ENCODE measurements at places on chromosomes 11 and 22.

- peak; percentile 63 for DNase-seq
Observed at GRCh38 chr11:72585762-72586311, 88.4 kb downstream of the PDE2A start.

- DNase-seq: no peak
Observed at GRCh38 chr11:18540207-18541009, 13.7 kb upstream of the TSG101 start.

GRCh38 chr11:41816396-41816795 is 356.9 kb upstream of the LRRC4C start:
- no peak for DNase-seq

- no peak for DNase-seq
Observed at GRCh38 chr11:96052921-96053651, 129.2 kb upstream of the MTMR2 start.

- no peak for DNase-seq
Observed at GRCh38 chr22:32569956-32570355, 95.3 kb downstream of the FBXO7 start.

DNA sequence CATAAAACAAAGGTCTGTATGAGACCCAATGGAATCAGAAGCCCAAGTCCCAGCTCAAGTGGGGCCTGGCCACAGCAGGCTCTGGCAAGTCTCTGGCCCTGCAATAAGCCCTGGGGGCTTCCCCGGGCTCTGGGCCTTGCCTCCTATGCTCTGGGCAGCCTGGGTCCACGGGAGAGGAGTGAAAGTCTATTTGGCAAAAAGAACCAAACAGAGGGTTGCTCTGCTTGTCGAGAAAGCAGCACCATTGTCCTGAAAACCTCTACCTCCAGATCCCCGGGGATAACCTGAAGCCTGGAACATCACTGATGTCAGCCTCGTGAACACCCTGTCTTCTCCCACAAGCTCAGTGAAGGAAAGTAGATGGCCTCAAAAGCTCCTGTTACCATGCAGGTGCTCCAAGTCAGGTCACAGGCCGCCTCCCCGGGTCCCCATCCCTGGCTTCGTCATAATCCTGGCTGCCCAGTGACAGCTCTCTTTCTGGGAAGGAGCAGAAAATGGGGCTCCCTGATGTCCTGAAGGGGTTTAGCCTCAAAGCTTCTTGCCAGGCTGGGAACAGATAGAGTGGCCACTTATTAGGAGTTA is 46.1 kb upstream of the ETS1 start:
- no peak for DNase-seq

- no peak for DNase-seq
Observed at GRCh38 chr11:96195671-96196070, 147.3 kb downstream of the MAML2 start.

- no peak for DNase-seq
Observed at GRCh38 chr11:35245056-35245455, 106.1 kb downstream of the CD44 start.

- no peak for DNase-seq
Observed at GRCh38 chr11:45607995-45608394, 57.4 kb downstream of the CHST1 start.

DNA sequence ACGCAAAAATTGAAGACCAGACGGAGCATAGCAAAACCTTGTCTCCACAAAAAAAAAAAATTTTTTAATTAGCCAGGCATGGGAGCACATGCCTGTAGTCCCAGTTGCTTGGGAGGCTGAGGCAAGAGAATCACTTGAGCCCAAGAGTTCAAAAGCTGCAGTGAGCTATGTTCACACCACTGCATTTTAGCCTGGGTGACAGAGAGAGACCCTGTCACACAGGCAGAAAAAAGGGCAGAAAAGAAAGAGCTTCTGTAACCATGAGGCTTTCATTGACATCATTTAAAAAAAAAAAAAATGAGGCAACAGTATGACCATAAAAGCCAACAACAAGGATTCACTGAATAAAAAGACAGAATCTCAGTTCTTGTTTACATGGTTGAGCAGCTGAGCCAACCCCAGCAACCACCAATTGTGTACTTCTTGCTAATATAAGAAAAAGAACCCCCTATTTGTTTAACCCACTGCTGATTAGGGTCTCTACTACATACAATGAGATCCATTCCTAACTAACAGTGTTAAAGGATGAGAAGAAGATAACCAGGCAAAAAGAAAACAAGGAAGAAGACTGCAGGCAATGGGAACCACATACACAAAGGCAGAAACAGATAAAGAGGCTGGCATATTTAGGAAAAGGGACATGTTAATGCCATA is 86.2 kb upstream of the SCUBE2 start:
- DNase-seq: no peak

GRCh38 chr11:120532082-120532831 is 20.7 kb downstream of the GRIK4 start:
- no peak for DNase-seq

GRCh38 chr11:7484131-7484530 is 1.2 kb upstream of the OLFML1 start:
- DNase-seq: no peak

DNA sequence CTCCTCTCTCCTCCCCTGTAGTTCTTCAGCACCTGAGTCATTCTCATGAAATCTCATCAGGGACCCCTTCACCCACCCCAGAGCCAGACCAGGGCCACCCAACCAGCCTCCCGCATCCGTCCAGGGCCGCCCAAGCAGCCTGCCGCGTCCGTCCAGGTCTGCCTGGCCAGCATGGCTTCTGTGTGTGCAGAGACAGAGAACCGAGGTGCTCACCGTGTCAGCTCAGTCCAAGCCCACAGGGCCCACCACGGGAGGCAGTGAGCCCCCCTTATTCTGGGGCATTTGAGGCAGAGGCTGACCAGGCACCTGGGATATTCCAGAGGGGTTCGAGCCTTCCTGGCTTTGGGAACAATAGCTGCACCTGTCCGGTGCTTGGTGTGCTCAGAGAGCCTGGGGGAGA is 1117.3 kb downstream of the BRD1 start:
- DNase-seq: no peak

DNA sequence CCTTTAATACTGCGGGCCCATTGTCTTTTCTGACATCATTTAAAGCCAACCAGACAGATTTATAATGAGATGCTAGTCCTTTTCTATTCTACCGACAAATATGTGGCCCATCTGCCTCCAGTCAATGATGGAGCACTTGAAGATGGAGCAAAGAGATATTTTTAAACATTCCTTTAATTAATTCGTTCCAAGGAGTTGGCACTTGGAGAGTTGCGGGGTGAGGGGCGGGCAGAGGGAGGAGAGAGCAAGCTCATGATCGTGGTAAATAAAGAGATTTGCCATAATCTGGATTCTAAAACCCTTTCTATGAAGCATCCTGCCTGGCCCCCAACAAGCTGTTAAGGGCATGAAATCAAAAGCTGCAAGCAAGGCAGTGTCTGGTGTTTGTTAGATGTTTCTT is 5.0 kb downstream of the SLC1A2 start:
- no peak for DNase-seq

- no peak for DNase-seq
Observed at GRCh38 chr22:36671404-36671803, 32.1 kb downstream of the CACNG2 start.

DNA sequence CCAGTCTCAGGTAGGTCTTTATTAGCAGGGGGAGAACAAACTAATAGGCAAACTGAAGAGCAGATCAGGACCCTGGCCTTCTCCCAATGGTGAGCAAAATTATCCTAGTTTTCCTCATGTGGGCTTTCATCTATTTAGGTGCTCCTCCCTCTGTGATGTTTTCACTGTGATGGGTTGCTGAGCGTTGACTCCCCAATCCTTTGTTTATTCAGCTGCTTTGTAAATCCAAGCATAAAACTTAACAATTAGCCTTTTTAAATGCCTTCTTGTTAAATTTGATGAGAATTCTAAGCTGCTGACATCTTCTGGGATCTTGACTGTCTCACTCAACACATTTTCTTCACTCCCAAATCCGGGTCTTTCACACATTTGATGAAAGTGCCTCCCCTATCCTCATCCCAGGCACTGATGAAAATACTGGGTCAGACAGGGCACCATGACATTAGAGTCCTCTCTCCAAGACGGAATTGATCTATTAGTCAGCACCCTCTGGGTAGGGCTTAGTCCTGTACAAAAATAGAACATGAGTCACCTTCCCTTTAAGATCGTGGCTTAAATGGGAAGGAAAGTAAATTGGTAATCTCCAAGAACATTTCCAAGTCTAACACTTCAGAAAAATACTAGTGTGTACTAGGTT is 199.3 kb upstream of the ISX start:
- DNase-seq: no peak

- no peak for DNase-seq
Observed at GRCh38 chr11:128734103-128734831, 40.4 kb downstream of the FLI1 start.

DNA sequence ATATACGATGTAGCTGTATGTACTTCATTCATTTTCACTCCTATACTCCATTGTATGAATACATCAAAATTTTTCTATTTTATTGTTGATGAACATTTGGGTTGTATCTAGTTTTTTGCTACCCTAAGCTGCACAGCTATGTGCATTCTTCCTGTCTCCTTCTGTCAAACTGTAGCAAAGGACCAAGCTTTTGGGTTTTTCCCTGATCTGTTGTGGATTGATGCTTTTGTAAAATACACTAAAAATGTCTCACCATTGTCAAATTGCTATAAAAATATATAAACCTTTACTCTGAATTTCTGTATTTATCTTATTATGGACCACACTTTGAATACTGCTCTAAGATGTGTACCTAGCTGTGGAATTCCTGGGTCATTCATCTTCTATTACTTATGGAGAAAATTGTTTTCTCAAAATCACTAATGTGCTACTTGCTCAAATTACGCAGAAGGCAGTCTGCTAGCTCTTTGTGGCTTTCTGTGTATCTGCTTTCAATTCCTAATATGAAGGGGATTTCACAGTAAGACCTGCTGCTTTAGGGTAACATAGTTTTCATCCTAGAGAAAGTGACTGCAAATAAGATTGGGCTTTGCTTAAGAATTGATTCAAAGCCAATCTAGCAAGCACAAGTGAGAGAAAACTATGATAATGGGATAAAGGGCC is 123.4 kb downstream of the CYP2R1 start:
- no peak for DNase-seq

DNA sequence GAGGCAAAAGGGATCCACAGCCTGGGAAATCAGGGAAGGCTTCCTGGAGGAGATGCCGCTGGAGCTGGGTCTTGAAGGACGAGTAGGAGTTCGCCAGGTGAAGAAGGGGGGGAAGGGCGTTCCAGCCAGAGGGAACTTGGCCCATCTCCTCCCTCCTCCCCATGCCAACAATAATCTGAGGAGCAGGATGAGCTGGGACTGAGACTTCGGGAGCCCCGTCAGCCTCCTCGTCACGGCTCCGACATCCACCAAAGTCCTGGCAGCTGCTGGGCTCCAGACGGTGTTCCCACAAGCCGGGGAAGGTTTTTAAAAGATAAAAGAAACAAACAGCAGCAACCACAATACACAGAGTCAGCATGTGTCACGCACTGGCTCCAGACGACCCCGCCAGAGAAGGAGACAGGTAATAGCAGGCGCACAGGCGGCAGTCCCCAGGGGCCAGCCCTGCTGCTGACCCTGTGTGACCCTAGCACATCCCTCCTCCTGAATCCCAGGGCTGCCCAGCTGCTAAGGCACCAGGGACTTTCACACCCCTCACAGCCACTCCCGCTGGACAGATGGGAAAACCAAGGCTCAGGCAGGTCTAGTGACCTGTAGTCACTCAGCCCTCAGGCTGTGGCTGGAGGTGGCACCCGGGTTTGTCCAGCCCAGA is 37.3 kb downstream of the NUP50 start:
- DNase-seq: no peak

- no peak for DNase-seq
Observed at GRCh38 chr22:28896611-28897010, 13.2 kb downstream of the ZNRF3 start.

DNA sequence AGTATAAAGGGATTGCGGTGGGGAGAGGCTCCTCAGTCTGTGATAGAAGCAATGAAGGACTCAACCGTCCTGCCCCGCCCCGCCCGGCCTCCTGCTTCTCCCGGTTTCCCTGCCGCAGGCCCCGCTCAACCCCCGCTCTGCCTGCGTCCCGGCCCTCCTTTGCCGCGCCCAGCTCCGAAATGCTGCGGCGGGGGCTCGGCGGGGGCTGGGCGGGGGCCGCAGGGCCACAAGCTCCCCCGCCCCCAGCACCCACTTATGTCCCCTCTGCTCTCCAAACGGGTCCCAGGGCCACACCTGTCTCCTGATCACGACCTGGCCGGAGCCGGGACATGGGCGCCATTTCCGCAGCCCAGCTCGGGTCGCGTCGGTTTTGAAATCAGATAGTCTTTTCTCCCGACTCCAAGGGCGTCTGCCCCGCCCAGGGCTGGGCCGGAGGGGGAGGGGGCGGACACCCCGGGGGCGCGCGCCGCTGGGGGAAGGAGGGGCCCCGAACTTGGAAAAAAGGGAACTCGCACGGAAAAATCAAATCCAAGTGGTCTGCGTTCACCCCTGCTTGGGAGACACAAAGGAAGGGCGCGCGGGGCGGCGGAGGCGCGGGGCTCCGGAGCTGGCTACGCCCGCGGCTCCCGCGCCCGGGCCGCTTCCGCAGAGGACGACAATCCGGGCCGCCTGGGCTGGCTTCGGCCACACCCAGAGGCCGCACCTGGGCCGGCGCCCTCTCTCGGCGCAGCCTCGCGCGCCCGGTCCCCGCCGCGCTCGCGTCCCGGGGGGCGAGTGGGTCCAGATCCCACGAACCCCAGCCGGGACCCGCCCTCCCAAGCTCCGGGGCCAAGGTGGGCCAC is 70.6 kb upstream of the EP300 start:
- peak; percentile 67 for DNase-seq

- DNase-seq: no peak
Observed at GRCh38 chr11:9726321-9727022, 62.6 kb downstream of the SWAP70 start.

GRCh38 chr11:112320668-112321067 is 60.0 kb upstream of the PLET1 start:
- DNase-seq: no peak

- no peak for DNase-seq
Observed at GRCh38 chr22:48719978-48720661, 1107.6 kb downstream of the BRD1 start.

DNA sequence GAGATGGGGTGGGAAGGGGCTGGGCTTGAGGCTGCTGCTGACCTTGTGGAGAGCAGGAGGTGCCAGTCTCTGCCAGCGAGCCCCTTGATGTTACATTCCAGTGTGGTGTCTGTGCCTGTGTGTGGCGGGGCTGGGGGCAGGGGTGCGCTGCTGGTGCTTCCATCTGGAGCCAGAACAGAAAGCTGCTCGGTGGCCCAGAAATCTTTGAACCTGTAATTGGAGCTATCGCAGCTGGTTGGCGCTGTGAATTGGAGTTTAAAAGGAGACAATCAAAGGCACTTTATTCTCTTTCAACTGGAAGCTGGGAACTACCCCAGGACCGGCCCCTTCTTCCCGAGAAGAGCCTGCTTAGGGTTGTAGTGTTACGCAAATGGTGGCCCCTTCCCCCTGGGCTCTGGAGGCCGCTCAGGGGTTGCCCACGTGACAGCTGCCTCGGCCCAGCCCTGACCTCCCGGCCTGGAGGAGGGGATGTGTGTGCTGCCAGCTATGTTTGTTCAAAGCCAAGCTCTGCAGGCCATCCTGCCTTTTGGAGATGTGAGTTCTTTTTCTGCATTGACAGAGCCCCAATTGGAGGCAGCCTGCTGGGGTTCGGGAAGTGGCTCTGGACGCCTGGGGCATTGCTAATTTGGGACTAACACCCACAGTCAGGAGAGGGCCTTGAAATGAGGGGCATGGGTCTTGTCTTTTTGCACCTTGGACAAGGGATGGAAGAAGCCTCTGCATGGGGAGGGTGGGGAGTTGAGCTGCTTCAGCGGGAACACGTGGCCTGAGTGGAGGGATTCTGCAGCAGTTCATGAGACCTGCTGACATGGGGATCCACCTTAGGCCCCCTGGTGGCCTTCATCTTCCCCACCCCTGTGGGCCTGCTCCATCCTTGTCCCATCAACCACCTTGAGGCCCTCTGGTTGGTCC is 14.0 kb upstream of the ARSA start:
- no peak for DNase-seq

- no peak for DNase-seq
Observed at GRCh38 chr11:85934596-85935169, 79.5 kb downstream of the CCDC83 start.

Measured in progenitor cell of endocrine pancreas (in vitro differentiated cells).